ENCODE measurements at places on chromosomes 3 and 15. TPM values are rescaled to one million over a fixed set of nuclear protein-coding genes. Genes with fewer than 3 reads are reported as not detected.

GRCh38 chr3:121722411-121722810 is 27.1 kb downstream of the GOLGB1 start:
- DNase-seq, result no peak

DNA sequence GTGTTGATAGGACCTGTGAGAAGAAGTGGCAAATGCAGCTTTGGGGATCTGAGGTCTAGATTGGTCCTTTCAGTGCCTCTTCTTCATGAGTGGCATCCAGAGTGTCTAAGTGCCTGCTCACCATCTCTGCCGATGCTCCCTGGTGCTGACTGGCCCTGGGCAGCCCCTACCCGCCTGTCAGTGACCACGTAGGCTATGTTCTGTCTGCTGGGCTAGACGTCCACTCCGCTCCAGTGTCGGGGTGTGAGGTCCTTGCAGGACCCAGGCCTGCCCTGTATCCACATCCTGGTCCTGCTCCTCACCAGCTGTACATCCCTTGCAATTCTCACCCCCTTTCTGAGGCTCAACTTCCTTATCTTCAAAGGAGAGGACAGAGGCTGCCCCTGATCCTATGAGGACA is 48.3 kb upstream of the PRR23E start:
- no peak for DNase-seq

SPCS1 gene
- polyA plus RNA-seq, result 150 TPM

DNA sequence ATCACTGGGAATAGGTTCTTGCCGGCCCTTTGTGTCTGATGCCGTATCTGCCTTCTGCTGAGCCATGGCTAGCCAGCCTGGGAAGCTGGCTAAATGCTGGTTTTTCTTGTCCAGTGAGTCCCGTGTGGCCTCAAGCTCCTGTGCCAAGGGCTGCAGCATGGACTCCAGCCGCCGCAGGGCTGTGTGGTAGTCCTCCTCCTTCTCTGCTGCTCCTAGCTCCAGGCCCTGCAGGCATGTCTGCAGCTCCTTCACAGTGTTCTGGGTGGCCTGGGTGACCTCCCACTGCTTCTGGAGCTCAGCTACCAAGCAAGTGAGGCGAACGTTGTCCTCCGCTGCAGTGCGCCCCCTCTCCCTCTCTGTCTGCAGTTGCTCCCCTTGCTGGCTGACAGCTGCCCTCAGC is 24.9 kb downstream of the CXCR6 start:
- no peak for DNase-seq

DNA sequence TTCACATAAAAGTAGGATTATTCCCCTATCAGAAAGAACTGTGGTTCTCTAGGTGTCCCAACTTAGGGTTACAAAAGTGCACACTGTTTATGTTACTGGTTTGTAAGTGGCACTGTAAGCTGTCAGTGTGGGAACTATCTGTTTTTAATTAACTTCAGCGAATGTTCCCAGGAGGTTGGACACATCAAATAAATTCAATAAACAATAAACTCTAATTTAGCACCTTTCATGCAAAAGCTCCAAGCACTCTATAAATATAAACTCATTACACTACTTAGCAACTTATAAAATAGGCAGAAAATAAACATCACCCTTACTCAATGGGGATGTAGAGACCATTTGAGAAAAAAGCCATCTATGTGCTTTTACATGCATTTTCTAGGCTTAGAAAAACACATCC is 168.4 kb upstream of the SLC2A2 start:
- DNase-seq, result no peak

KY gene
- polyA plus RNA-seq, result 1.6 TPM

IQCF5 gene
- polyA plus RNA-seq, result not detected

FEZF2 gene
- not detected for polyA plus RNA-seq

- DNase-seq, result no peak
Observed at GRCh38 chr3:4950948-4951347, 28.3 kb upstream of the BHLHE40 start.

TRIM42 gene
- polyA plus RNA-seq, result not detected

RBM6 gene
- 194 TPM for polyA plus RNA-seq

GRCh38 chr3:72682936-72683452 is 165.3 kb downstream of the SHQ1 start:
- peak; percentile 53 for DNase-seq

DLG1 gene
- polyA plus RNA-seq, result 96.9 TPM

LRRC2 gene
- polyA plus RNA-seq, result 1.8 TPM

HGD gene
- polyA plus RNA-seq, result 97.3 TPM

DNA sequence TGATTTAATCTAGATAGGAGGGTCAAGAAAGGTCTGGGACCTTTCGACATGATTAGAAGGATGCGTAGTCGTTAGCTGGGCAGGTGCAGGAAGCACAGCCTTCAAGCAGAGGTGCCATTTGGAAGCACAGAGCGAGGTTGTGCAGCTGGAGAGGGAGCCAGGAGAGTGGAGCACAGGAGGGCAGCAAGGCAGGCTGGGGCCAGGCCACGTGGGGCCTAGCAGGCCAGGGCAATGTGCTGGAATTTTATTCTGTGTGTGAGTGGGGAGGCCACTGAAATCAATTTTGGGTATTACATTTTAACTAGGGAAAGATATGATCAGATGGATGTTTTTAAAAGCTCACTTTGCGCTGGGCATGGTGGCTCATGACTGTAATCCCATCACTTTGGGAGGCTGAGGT is 297.0 kb upstream of the LRRFIP2 start:
- no peak for DNase-seq
